T-cell (primary cell): ENCODE measurements at places on chromosomes 6 and 20.

DNA sequence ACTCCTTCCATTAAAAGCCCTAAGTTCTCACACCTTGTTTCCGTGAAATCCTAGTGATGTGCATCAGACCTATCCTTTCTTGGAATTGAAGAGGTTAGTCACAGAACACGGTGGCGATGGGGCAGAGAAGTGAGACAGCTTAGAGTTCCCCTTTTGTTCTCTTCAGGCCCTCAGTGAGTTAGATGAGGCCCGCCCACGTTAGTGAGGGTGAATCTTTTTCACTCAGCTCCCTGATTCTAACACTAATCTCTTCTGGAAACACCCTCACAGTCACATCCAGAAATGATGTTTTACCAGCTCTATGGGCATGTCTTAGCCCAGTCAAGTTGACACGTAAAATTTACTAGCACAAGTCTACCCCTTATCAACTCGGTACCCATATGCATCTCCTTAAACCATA, 172.7 kb upstream of the NOX3 start:
- H3K36me3 ChIP-seq = no peaks in the 10 kb centered on the region
- no peaks in the 10 kb centered on the region for H3K27me3 ChIP-seq
- H3K27ac ChIP-seq = no peak overlapping the region
- no peaks in the 10 kb centered on the region for H3K4me1 ChIP-seq
- no peak for DNase-seq

DNA sequence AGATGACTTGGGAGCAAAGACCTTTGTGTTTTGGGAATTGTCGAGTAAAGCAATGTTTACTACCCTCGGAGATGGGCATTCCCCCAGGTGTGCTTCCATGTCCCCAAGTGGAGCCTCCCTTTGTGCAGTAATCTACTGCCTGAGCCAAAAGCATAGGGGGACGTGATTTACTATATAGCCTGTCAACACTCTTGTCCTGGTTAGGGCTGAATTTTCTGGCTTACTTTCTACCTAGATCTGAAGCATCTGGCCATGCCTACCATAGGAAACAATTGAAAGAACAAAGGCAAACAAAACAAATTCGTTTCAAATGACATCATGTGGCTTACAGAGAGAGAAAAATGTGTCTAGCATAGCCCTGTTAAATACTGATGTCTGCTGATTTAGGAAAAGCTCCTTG, 350.6 kb downstream of the SAMD5 start:
- no peak overlapping the region for H3K27ac ChIP-seq
- DNase-seq = no peak
- no peak overlapping the region for H3K4me3 ChIP-seq
- no peaks in the 10 kb centered on the region for H3K4me1 ChIP-seq
- H3K27me3 ChIP-seq = no peaks in the 10 kb centered on the region

GRCh38 chr6:2749969-2750600, 637 bp downstream of the MYLK4 start:
- H3K4me3 ChIP-seq = no peak overlapping the region
- peaks cover 2% of the 10 kb centered on the region for H3K4me1 ChIP-seq
- no peaks in the 10 kb centered on the region for H3K36me3 ChIP-seq
- peak; percentile 56 for DNase-seq
- H3K27ac ChIP-seq = no peak overlapping the region

GRCh38 chr6:125718109-125718508, 31.3 kb upstream of the HEY2 start:
- H3K4me1 ChIP-seq = no peaks in the 10 kb centered on the region
- DNase-seq = no peak
- H3K27me3 ChIP-seq = no peaks in the 10 kb centered on the region
- no peaks in the 10 kb centered on the region for H3K36me3 ChIP-seq
- H3K27ac ChIP-seq = no peak overlapping the region

DNA sequence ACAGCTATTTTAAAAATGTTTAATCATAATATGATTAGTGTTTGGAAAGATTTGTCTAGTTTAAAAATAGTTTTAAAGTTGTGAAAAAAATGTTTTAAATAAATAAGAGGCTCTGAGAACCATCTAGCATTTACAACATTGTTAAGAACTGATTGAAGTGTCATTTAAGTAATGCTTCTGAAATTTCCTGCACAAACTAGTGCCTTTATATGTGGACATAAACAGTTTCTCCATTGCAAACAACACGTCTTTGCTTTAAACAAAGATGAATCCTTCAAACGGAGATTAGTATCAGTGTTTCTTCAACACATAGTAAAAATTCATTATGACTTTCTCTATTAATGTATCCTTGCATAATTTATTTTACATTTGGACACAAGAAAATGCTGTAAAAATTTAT, 45.9 kb upstream of the ID4 start:
- DNase-seq = no peak
- no peaks in the 10 kb centered on the region for H3K4me1 ChIP-seq
- H3K4me3 ChIP-seq = no peak overlapping the region
- no peaks in the 10 kb centered on the region for H3K36me3 ChIP-seq
- H3K27me3 ChIP-seq = no peaks in the 10 kb centered on the region
- no peak overlapping the region for H3K27ac ChIP-seq

DNA sequence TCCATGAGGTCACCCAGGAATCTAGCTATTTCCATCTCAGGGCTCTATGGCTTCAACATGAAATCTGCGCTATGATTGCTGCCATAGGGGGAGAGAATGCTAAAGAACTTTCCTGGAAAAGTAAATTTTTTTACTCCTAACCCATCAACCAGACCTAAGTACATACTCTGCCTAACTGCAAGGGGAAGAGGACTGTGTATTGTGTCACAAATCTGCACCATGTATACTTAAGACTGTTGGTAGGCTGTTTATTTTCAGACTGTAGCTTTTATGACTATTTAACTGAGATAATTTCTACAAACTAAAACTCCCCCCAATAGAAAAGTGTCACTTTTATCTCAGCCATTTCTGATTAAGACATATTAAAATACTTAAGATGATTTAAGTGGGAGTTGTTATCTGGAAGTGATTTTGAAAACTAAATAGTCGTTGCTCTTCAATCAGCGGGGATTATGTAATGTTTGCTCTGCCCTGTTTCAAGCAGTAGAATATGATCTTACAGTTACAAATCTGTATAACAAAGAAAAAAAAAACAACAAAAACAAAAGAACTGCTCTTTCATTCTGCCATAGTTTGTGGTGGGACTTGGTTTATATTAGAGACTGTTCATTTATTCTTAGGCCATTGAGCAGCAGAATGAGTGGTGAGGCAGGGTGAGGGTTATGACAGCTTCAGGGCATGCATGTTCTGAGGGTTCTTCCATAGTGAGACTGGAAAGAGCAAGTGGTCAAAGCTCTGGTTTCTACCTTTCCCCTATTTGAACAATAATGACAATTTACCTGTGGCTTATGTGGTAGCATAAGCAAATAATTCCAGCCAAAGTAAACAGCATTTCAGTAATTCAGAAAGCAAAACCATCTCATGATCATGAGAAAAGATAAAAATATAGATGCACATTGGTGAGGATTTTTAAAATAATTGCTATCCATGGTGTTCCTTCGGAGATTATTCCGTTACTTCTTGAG, 126.3 kb upstream of the CEP162 start:
- no peaks in the 10 kb centered on the region for H3K27me3 ChIP-seq
- no peak overlapping the region for H3K27ac ChIP-seq
- H3K4me1 ChIP-seq = no peaks in the 10 kb centered on the region
- DNase-seq = no peak
- no peaks in the 10 kb centered on the region for H3K36me3 ChIP-seq

DNA sequence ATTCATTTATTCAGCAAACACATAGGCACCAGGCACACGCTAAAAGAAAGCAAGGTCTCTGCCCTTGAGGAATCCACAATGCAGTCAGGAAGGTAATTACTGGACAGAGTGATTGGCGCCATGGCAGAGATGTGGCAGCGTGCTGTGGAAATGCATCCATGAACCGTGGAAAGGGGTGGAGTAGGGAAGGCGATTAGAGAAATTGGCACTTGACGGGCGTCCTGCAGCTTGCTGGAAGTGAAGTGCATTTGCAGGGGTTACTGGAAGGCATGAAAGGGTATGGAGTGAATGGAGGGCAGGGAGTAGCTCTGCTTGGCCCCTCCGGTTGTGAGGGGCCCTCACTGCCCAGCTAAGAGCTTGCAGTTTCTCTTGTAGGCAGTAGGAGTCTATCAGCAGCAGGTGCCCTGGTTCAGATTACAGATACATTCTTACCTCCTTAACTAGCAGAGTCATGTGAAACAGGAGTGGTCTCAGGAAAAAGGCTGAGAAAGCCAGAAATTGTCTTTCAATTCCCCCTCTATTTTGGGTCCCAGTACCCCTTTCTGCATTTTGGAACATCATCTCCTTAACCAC, 122.5 kb upstream of the TIAM2 start:
- H3K27ac ChIP-seq = no peak overlapping the region
- H3K27me3 ChIP-seq = no peaks in the 10 kb centered on the region
- H3K4me3 ChIP-seq = no peak overlapping the region
- no peak for DNase-seq

GRCh38 chr6:34414999-34415858, 10.6 kb downstream of the RPS10 start:
- H3K27me3 ChIP-seq = no peaks in the 10 kb centered on the region
- H3K4me1 ChIP-seq = no peaks in the 10 kb centered on the region
- peaks cover 50% of the 10 kb centered on the region for H3K36me3 ChIP-seq
- no peak overlapping the region for H3K27ac ChIP-seq
- no peak overlapping the region for H3K4me3 ChIP-seq

DNA sequence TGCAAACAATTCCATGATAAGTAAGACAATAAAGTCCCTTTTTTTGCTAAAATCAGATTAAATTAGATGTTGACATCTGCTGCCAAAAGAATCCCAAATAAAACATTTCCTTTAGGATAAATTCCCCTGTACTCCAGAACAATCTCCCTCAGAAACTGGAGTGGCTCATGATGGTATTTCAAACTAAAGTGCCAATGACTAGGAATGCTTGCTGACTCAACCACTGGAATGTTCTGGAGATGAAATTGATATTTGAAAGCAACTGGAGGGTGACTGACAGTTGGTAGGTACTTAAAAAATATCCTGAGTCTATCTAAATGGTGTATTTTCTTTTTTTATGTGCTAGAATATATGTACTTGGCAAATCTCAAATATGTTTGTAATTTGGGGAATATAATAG, 350.1 kb upstream of the TSHZ2 start:
- H3K27ac ChIP-seq = no peak overlapping the region
- no peaks in the 10 kb centered on the region for H3K27me3 ChIP-seq
- H3K4me3 ChIP-seq = no peak overlapping the region
- H3K36me3 ChIP-seq = no peaks in the 10 kb centered on the region
- H3K4me1 ChIP-seq = no peaks in the 10 kb centered on the region
- no peak for DNase-seq

GRCh38 chr6:45454008-45454911, 76.5 kb upstream of the SUPT3H start:
- DNase-seq = no peak
- no peaks in the 10 kb centered on the region for H3K27me3 ChIP-seq
- H3K36me3 ChIP-seq = no peaks in the 10 kb centered on the region
- H3K4me1 ChIP-seq = peaks cover 12% of the 10 kb centered on the region
- no peak overlapping the region for H3K27ac ChIP-seq

DNA sequence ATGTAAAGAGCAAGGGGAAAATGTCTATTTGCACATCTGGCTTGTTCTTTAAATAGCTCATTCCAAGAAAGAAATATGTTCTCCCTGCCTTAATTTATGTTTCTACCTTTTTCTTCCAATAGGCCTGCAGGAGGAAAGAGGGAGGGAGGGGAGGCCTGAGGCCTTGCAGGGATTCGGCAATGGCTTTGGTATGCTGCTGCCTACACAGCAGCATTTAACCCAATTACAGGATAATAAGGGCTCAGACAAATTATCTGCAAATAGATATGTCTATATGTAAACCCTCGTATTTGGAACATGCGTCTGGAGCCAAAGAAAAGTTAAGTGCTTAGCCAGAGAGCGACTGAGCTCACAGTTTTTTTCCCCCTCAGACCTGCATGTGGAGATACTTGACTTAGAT, 277.2 kb downstream of the CDC5L start:
- H3K4me3 ChIP-seq = no peak overlapping the region
- H3K27ac ChIP-seq = no peak overlapping the region
- no peaks in the 10 kb centered on the region for H3K36me3 ChIP-seq
- H3K27me3 ChIP-seq = no peaks in the 10 kb centered on the region

- no peaks in the 10 kb centered on the region for H3K36me3 ChIP-seq
- no peak overlapping the region for H3K4me3 ChIP-seq
- H3K27ac ChIP-seq = no peak overlapping the region
- no peaks in the 10 kb centered on the region for H3K4me1 ChIP-seq
- no peak for DNase-seq
- no peaks in the 10 kb centered on the region for H3K27me3 ChIP-seq
These were observed 8.6 kb downstream of the OR10C1 start for GRCh38 chr6:29447670-29448069.

DNA sequence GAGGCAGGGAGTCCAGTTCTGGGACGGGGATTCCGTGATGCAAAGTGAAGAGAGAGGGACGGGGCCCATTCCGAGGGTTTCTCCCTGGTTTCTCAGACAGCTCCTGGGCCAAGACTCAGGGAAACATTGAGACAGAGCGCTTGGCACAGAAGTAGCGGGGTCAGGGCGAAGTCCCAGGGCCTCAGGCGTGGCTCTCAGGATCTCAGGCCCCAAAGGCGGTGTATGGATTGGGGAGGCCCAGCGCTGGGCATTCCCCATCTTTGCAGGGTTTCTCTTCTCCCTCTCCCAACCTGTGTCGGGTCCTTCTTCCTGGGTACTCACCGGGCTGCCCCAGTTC, 35.9 kb upstream of the HLA-G start:
- H3K27ac ChIP-seq = no peak overlapping the region
- no peak overlapping the region for H3K4me3 ChIP-seq
- DNase-seq = no peak
- H3K4me1 ChIP-seq = peaks cover 18% of the 10 kb centered on the region
- H3K36me3 ChIP-seq = no peaks in the 10 kb centered on the region
- peaks cover 26% of the 10 kb centered on the region for H3K27me3 ChIP-seq

GRCh38 chr6:140641412-140641811, 1267.0 kb upstream of the CITED2 start:
- no peaks in the 10 kb centered on the region for H3K4me1 ChIP-seq
- no peak overlapping the region for H3K27ac ChIP-seq
- no peaks in the 10 kb centered on the region for H3K36me3 ChIP-seq
- no peak for DNase-seq
- H3K4me3 ChIP-seq = no peak overlapping the region

DNA sequence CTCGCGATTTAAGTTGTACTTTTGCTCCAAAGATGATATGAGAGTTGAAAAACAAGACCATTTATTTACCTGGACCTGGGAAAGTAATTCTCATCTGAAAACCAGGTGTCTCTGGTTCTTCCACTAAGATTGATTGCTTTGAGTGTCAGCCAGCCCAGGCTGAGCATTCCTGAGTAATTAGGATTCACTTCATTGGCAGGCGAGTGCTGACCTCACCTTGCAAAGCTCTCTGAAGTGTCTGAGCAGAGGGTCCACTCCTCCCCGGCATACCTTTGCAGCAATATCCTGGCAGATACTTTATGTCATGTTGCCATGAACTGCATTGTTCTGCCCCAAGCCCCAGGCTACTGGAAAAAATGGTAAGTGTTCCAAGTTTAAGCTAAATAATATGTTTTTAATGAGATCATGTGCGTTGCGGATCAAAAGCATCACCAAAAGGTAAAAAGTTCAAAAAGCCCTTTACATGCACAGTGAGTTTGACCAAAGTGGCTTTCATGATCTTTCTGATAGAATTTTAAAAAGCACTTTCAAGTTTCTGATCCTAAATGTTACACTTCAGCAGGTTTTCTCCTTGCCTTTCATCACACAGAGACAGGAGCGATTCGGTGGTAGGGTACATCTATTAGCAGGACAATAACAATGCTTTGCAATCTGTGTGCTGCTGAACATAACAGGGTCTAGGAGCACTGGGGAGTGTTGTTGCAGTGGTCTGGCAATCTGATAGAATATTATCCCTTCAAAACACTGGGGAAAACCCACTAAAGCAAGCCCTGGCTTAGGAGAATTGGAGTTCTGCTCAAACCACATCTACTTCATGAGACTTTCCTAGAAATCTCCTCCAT, 127.8 kb upstream of the EEF1E1 start:
- no peak overlapping the region for H3K4me3 ChIP-seq
- H3K27ac ChIP-seq = no peak overlapping the region
- no peaks in the 10 kb centered on the region for H3K27me3 ChIP-seq
- H3K4me1 ChIP-seq = no peaks in the 10 kb centered on the region
- H3K36me3 ChIP-seq = no peaks in the 10 kb centered on the region
- no peak for DNase-seq
